ENCODE measurements at places on chromosomes 6 and 20.

GRCh38 chr6:109073344-109074132 is 21.1 kb downstream of the SESN1 start:
- DNase-seq: peak; percentile 13

DNA sequence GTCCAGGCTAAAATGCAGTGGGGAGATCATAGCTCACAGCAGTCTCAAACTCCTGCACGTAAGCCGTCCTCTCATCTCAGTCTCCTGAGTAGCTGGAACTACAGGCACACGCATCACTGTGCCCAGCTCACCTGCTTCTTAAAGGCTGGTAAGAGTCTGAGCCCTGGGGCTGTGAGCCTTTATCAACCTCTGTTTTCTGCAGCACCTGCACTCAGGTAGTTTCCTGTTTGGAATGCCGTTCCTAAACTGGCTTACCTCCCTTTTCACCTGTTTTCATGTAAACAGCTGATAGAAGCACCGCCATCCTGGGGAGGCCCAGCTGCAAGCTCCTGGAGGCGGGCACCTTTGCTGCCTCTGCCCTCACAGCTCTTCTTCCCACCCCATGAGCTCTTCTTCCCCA is 45.4 kb downstream of the SLC24A3 start:
- DNase-seq: no peak

GRCh38 chr20:57952136-57952535 is 242.3 kb upstream of the PMEPA1 start:
- DNase-seq: no peak

DNA sequence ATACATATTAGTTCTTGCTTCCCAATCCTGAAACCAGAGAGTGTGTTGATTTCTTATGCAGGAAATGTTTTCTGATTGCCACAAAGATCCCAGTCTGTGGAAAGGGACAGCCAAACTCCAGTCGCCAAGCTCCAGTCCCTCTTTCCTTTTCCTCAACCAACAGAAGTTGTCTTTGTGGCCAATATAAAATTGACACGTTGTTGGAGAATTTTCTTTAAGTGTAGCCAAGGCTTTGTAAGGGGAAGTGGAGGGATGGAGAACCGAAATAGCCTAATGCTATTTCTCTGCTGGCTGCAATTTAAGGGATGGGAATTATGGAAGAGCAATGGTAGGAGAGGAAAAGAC is 5.4 kb downstream of the ADGRB3 start:
- no peak for DNase-seq

- DNase-seq: no peak
Measured at GRCh38 chr6:51029561-51029960, 210.9 kb downstream of the TFAP2B start.

DNA sequence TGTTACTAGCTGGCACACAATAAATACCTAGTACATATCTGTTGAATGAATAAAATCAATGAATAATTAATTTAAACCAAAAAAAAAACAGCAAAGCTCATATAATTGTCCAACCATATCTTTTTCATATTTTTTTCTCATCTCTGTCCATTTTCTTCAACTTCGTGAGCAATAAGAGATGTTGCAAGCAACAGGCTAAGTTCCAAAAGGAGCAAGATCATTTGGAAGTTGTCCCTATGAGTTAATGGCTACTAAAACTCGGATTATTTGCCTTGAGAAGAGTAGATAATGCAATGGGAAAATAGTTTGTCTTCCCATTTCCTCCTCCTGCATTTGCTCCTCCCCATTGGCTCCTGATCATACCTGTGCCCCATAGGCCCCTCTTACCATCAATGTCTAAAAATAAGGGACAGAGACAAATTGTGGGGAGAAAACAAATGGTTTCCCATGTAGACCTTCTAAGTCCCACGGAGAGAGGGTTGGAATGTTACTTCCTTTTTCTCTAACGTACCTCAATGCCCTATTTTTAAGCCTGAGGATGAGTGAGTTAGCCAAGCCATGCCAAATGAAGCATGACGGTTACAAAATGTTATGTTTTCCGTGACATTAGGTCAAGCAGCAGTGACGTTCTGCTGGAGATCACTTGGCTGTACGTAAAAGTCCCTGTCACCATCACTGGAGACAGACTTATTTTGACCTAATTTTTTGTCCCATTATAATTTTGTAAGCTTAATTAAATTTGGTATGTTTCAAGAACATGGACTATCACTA is 217.3 kb upstream of the PREP start:
- no peak for DNase-seq

GRCh38 chr6:122033564-122034181 is 365.8 kb upstream of the HSF2 start:
- DNase-seq: no peak

DNA sequence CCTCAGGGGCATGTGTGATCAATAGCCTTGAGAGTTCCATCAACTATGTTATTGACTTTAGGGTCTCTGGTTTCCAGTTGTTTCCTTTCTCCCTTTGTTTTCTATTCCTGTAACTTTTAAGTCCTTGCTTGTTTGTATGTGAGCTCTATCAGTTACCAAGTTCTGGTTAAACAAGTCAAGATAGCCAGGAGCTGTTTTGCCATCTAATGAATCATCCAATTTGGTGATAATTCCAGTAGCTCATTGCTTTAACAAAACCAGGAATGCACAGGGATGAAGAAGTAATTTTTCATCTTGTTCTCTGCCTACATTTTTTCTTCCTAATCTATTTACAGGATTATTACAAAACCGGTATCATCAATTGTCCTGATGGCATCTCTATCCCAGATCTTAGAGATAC is 36.5 kb downstream of the KCTD20 start:
- DNase-seq: no peak

DNA sequence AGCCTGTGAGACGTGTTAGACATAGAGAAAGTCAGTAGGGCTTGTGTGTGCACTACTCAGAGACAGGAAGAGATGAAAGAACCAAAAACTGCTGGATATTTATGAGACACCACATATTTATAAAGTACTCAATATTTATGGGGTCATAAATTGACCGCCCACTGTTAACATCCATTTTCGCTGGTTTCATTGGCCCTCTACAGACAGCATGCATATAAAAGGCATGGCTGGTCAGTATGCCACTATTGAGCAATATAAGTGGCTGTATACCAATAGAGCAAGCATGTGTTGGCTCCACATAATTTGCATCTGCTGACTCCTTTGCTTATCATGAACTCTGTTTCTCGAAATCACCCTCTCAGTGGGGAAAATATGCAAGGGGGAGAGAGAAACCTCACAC is 110.3 kb upstream of the BTN3A2 start:
- DNase-seq: no peak

DNA sequence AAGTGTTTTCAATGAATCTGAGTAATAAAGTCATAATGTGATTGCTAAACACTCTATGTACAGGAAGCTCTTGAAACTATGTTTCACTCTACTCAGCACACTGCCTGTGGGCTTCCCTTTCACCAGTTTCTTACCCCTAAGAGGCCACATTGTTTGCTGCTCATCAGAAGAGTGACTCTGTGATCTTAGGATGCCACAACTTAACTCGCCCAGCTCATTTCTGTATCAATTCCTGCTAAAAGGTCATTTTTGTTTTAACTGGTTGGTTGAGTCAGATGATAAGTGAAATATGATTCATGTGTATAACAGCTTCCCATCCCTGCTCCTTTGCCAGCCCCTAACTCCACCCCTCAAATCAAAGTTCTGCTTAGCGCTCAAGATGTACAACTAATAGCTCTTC is 9.8 kb upstream of the NDUFAF4 start:
- DNase-seq: no peak

GRCh38 chr6:17395112-17395511 is 1.7 kb downstream of the CAP2 start:
- no peak for DNase-seq

GRCh38 chr6:53723331-53723730 is 57.8 kb upstream of the KLHL31 start:
- no peak for DNase-seq

- no peak for DNase-seq
Measured at GRCh38 chr20:420721-421574, 12.8 kb downstream of the RBCK1 start.

GRCh38 chr20:1664911-1665310 is 7.3 kb upstream of the SIRPG start:
- no peak for DNase-seq

DNA sequence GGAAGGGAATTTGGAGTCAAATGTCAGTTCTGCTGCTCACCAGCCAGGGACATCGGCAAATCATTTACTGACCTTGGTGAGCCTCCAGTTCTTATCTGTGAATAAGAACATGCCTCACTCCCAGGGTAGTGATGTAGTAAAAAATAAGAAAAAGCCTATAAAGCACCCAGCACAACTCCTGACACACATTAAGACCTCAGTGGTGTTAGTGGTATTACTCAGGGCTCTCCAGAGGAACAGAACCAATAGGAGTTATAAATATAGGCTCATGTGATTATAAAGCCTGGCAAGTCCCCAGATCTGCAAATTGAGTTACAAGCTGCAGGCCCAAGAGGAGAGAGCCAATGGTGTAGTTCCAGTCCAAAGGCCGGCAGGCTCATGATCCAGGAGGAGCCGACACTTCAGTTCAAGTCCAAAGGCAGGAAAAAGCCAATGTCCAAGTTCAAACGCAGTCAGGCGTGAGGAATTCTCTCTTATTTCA is 71.3 kb upstream of the EYA2 start:
- DNase-seq: no peak

DNA sequence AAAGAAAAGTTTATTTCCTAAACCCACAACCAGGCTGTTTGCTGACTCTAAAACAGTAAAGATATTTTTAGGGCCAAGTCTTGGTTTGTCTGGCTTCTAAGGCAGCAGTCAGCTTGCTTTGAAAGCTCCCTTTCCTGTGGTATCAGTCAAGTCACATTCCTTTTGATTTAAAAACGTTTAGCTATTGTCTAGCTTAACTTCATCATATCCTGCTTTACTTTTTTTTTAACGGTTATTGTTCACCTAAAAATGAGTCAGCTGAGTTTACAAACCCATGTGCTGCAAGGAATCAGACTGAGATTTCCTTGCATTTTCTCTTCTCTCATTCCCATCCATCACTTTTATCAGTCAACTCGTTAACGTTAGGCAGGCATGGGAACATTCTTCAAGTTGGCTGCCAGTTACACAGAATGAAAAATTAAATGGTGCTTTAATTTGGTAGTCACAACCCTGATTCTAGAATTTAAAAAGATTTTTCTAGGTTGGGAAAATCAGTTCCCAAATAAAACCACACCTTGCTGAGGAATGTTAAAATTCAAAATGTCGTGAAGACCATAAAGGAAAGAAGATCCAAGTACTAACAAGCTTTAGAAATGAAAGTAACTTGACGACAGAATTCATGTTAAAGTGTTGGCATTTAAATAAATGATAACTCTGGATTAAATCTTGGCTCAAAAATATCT is 45.9 kb downstream of the ELOVL5 start:
- DNase-seq: no peak

- no peak for DNase-seq
Measured at GRCh38 chr6:15401769-15402250, 155.9 kb downstream of the JARID2 start.

GRCh38 chr20:7996898-7997297 is 22.7 kb downstream of the TMX4 start:
- no peak for DNase-seq

- DNase-seq: no peak
Measured at GRCh38 chr6:101832371-101832770, 438.9 kb downstream of the GRIK2 start.

GRCh38 chr20:2899243-2899642 is 26.0 kb downstream of the PTPRA start:
- no peak for DNase-seq

GRCh38 chr6:21264288-21265033 is 329.1 kb upstream of the SOX4 start:
- no peak for DNase-seq

DNA sequence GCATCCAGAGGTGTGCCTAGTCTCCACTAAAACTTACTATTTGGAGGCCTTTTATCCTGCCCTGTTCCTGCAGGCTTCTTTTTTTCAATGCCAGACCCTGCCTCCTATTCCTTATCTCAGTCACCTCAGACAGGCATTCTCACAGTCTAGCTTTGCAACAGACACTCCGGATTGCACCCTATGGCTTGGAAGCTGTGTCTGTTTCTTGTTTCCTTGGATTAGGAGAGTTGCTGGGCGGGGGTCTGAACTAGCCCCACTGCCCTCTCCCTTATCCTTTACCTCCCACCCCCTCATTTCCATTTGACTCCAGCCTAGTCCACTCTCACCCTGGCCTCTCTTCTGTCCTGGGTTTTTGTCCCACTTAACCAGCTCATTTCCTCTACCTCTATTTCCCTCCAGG is 228.1 kb upstream of the CITED2 start:
- DNase-seq: no peak

GRCh38 chr6:168025831-168026710 is 28.6 kb downstream of the KIF25 start:
- DNase-seq: no peak

DNA sequence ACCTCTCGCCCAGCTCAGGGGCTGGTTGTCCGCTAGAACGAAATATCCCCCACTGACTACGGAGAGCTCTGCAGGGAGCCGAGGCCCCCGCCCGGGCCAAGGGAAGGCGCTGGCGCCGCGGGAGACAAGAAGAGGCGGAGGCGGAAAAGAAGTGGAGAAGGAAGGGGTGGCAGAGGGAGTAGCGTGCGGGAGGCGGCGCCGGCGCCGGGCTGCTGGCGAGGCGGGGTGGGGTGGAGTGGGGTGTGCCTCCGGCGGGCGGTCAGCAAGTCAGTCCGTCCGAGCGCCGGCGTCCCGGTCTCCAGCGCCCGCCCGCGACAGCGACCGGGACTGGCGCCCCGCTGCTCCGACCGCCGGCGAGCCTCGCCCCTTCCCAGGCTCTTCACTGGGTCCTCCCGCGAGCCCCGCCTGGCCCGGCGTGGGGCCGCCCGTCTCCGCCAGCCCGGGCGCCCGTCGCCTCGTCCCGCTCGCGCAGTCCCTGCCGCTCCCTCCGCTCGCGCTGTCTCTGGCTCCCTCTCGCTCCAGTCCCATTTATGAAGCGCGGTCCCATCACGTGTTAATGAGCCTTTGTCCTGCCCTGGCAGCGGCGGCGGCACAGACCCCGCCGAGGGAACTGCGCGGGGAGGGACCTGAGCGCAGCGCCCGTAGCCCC is at the start of gene CNR1:
CNR1 (minus strand) TSS at position 504 of the 649 bp plus-strand sequence. CDS start 21,073 bp downstream, outside the sequence.
- no peak for DNase-seq

DNA sequence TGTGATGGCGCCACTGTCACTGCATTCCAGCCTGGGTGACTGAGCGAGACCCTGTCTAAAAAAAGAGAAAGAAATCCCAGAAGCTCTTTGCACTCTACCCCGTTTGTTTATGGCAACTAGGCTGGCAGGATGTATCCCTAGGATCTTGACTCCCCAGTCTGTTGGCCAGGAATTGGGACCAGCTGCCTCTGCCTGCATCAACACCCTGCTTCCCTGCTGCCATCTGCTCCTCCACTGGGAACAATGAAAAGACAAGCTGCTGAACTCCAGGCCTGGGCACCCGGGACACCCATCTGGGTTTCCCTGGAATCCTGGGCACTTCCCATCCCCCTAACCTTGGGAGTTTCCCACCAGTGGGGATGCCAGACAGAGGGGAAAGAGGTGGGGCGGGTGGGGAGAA is 64.9 kb downstream of the CPNE5 start:
- DNase-seq: no peak

GRCh38 chr6:41271901-41272395 is 14.5 kb downstream of the TREM1 start:
- DNase-seq: no peak

Measured in stimulated activated CD4-positive, alpha-beta T cell treated with anti-CD3 and anti-CD28 coated beads, Interleukin-1b, Interleukin-23, amount 100 ng/mL, for 1 hour (primary cell).